ENCODE measurements at places on chromosomes 1 and 21.

DNA sequence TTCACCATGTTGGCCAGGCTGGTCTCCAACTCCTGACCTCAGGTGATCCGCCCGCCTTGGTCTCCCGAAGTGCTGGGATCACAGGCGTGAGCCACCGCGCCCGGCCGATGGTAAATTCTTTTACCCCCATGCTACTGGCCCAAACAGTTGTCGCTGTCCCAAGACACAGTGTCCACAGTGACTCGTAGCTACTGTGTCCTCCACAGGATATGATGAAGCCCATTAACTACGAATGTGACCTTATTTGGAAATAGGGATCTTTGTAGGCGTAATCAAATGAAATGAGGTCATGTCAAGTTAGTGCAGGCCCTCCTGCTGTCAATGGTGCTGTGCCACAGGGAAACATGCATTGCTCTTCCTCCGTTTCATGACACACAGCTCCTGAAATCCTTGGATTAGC, 8.5 kb downstream of the FNDC10 start:
- DNase-seq, result no peak

- DNase-seq, result no peak
Observed at GRCh38 chr1:69833536-69833935, 265.8 kb downstream of the LRRC7 start.

DNA sequence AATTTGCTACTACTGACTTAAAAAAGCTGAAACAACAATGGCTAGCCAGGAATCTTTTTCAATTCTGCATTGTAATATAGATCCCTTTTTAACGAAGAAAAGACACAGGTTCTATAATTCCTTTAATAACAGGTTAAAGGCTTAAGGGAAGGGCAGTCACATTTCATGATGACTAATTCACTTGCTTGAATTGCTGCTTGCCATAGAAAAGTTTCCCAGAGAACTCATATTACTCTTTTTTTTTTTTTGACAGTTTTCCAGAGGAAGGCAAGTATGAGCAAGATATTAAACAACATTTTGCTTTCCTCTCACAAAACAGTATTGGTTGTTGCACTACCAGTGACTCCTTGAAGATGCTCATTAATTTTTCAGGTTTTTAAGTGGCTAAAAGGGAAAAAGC, 60.9 kb downstream of the IL23R start:
- DNase-seq, result no peak

DNA sequence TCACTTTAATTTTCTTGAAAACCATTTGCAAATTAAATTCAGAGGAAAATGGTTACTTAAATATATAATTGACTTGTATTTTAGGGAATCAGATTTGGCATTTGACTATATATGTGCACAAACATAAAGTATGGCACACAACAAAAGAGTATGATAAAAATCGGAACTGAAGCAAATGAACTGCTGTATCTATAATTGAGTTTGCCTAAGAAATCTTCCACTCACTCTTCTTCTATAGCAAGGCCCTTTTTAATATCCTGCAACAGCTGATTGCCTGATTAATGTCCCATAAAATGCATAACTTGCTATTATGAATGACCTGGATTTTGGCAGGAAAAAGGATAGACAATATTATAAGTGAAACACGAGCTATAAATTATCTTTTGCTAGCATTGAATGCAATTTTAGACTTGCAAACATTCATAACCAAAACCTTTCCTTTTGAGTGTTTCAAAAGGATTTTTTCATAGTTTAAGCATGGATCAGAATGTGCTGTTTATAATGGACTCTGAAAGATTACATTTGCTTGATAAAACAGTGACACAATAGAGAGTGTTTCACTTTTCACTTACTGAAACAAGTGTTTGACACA, 2204.3 kb downstream of the MRPL39 start:
- no peak for DNase-seq

- DNase-seq, result no peak
Observed at GRCh38 chr21:16552880-16553279, 823.1 kb downstream of the USP25 start.

DNA sequence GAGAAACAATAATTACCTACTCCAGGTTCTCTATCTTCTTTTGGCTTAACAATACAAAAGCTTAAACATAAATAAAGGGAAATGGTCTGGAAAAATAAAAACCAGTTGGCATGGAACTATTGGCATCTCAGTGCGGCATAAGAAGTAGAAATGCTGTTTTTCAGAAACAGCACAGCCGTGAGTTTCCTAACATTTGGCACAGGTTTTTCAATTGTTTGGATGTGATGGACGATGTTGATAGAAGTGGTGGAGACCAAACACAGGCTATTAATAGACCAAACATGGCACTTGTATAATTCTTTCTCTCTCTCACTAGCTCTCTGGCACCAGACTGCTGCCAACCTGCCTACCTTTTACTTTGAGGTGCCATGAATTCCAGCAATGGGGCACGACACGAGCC, 36.2 kb downstream of the KCNN3 start:
- DNase-seq, result no peak

- DNase-seq, result no peak
Observed at GRCh38 chr1:27598295-27598687, 5.7 kb downstream of the AHDC1 start.

DNA sequence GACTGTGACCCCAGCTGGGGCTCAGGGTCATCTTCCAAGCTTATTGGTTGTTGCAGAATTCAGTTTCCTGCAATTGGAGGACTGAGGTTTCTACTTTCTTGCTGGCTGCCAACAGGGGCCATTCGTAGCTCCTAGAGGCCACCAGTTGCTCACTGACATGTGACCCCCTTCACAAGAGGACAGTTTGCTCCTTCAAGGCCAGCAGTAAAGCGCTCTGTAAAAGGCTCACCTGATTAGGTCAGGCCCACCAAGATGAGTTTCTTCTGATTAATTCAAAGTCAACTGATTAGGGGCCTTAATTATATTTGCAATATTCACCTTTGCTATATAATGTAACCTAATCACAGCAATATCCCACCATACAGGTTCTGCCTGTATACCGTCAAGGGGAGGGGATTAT, 68.9 kb downstream of the SLC9A1 start:
- DNase-seq, result no peak

GRCh38 chr1:101265684-101266083, 28.9 kb downstream of the S1PR1 start:
- DNase-seq, result no peak

Measured in stimulated activated CD4-positive, alpha-beta T cell treated with anti-CD3 and anti-CD28 coated beads, TNF-alpha, amount 100 ng/mL, for 24 hours (primary cell).